Body of pancreas (tissue), 4 donors: ENCODE measurements at places on chromosomes 11 and 22.
A peak's percentile ranks its signal among the peaks of the same experiment; 100 is the strongest.

DNA sequence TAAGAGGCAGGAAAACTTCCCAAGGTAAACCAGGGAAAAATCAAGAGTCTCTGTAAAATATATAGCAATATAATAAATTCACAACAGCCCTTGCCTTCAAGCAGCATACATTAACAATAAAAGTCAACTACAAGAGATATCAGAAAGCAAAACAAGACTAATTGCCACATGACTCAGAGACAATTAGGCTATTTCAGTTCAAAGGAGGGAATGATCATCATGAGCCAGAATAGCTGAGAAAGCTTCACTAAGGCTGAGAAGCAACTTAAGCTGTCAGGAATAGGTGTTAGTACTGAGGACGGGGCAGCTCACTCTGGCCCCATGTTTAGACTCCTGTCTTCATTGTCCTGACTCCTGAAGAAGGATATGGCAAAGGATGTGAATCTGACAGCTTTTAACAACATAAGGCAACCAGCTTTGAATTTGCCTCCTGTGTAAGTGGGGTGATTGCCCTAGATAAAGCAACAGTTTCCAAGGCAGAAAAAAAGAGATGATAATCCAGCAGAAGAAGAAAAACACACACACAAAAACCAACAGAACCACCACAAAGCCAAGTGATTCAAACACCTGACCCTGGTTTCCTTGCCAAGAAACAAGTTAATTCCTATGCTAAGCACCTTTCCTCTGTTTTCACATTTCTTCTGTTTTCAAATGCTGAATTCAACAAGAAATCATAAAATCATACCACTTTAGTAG lies 60.8 kb downstream of the SIK3 start:
- peaks cover 20% of the 10 kb centered on the region for H3K4me1 ChIP-seq
- DNase-seq = no peak
- H3K36me3 ChIP-seq = no peaks in the 10 kb centered on the region
- no peaks in the 10 kb centered on the region for H3K27me3 ChIP-seq

DNA sequence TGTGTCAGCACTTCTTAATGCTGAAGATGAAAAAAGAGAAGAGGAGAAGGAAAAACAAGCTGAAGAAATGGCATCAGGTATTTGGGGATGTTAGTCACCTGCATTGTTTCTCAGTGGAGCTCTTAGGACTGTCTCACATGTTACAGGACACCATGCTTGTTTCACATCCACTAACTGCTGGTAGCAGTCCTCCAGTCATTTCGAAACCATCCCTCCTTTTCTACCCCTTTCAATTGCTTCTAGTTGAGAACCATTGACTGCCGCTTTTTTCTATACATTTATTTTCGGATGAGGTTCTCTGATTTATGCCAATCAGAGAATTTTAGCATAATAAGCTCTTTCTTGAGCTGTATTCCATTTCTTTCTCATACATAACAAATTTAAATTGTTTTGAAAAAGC lies 21.5 kb downstream of the BIRC2 start:
- H3K27ac ChIP-seq = no peak overlapping the region
- peaks cover 15% of the 10 kb centered on the region for H3K36me3 ChIP-seq
- H3K27me3 ChIP-seq = no peaks in the 10 kb centered on the region
- no peak for DNase-seq
- no peak overlapping the region for H3K4me3 ChIP-seq
- peaks cover 8% of the 10 kb centered on the region for H3K4me1 ChIP-seq

GRCh38 chr11:106917973-106918372 lies 100.3 kb downstream of the GUCY1A2 start:
- H3K36me3 ChIP-seq = no peaks in the 10 kb centered on the region
- H3K27me3 ChIP-seq = no peaks in the 10 kb centered on the region
- H3K27ac ChIP-seq = no peak overlapping the region
- H3K4me1 ChIP-seq = no peaks in the 10 kb centered on the region

- no peak overlapping the region for H3K27ac ChIP-seq
- peaks cover 5% of the 10 kb centered on the region for H3K4me1 ChIP-seq
- no peak for DNase-seq
Observed at GRCh38 chr11:64157631-64158394, 8.1 kb downstream of the MACROD1 start.

DNA sequence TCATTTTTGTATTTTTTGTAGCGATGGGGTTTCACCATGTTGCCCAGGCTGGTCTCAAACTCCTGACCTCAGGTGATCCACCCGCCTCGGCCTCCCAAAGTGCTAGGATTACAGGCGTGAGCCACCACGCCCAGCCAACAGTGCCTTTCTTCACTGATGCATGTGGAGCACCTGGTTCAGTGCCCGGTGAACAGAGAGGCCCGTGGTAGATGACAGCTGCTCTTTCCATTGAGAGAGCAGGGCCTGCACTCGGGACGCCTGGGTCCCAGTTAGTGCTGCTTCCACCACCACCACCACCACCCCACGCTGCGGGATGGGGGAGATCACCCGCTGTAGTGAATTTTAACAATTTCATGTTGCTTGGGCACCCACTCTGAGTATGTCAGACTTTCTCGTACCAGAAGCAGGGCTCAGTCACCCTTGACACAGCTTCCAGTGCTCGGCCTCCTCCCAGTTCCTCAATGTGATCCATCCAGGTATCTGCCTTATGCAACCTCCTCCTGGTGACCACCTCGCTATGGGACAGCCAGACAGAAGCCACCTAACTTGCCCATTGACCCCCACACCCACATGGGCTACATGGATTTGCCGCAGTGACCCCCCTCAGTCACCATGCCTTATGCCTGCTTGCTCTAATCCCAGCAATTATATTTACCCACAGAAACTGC lies 36.6 kb downstream of the ARRB1 start:
- DNase-seq = no peak
- peaks cover 39% of the 10 kb centered on the region for H3K4me1 ChIP-seq
- no peak overlapping the region for H3K27ac ChIP-seq
- no peaks in the 10 kb centered on the region for H3K27me3 ChIP-seq
- no peak overlapping the region for H3K4me3 ChIP-seq

DNA sequence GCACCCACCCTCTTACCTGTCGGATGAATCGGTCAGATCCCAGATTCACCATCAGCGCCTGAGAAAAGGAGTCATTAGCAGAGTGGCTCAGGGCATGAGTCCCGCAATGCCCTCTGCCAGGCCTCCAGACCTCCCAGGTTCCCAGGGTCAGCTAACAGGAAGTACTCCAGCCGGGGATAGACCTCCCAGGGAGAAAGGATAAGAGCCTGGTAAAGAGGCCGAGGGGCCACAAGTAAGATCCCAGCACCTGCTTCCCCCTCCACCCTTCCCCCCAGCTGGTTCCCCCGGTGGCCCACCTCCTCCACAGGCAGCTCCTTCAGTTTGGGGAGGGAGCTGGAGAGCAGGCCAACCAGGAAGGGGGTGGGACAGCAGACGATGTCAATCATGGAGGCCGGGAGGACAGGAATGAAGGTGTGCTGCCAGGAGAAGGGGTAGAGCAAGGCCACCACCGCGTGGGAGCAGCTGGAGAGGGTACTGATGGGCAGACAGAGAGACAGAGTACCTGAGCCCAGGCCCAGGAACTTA lies 16.4 kb downstream of the RPL27A start:
- peak; percentile 47 for DNase-seq
- peaks cover 25% of the 10 kb centered on the region for H3K4me1 ChIP-seq
- no peak overlapping the region for H3K4me3 ChIP-seq
- peaks cover 9% of the 10 kb centered on the region for H3K36me3 ChIP-seq
- H3K27ac ChIP-seq = peak overlapping the region; percentile 69

DNA sequence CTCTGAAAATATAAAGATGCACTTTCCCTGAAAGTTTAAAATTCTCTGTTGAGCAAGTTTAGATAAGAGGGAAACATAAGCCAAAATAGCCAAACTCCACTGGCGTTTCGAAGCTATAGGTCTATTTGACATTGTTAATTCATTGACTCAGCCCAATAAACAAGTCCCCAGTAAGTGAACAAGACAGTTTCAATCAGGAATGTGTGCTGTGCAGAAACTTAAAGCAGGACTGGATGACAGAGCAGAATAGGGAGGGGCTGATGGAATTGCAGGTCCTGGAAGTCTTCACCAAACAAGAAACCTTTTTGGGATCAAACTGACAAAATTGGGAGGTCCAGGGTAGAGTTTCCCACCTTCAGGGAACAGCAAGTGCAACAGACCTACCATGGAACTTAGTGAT lies 8.9 kb upstream of the KDM4E start:
- H3K27me3 ChIP-seq = no peaks in the 10 kb centered on the region
- no peaks in the 10 kb centered on the region for H3K4me1 ChIP-seq
- H3K36me3 ChIP-seq = no peaks in the 10 kb centered on the region
- DNase-seq = no peak

- peak overlapping the region; percentile 100 for H3K27ac ChIP-seq
- peak overlapping the region; percentile 22 for H3K4me3 ChIP-seq
- no peaks in the 10 kb centered on the region for H3K36me3 ChIP-seq
- H3K4me1 ChIP-seq = peaks cover 24% of the 10 kb centered on the region
Observed at GRCh38 chr11:33256031-33256812, 959 bp upstream of the HIPK3 start.

DNA sequence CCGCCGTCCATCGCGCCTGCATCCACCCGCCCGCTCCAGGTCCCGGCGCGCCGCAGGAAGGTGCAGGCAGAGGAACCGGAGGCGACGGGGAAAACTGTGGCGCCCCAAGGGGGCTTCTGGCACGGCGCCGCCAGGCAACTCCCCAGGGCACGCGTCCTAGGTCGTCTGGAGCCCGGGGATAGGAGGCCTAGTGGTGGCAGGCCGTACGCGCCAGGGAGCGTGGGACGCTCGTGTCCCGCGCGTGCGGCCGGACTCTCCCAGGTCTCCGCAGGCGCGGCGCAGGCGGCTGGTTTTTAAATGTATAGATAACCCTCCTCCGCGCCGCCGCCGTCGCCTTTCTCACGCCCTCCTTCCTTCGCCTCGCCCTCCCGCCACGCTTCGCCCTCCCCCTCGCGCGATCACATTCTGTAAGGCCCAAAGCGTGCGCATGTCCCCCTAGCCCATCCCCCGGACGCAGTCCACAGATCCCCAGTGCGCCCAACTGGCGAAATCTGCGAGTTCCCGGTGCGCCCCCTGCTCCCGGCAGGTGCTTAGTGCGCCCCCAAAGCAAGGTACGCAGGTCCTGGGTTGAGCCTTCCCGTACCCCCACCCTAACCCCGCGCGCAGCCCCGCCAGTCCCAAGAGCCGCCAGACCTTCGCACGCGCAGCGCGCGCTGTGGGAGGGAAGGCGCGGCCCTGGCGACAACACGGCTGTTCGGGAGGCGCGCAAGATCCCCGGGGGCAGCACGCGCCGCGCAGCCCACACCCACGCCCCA lies at the start of gene ASCL2:
TSS of gene ASCL2 (minus strand) at position 267 of the 755 bp plus-strand sequence. CDS start at position 11, 256 bp downstream.
- H3K36me3 ChIP-seq = no peaks in the 10 kb centered on the region
- no peak for DNase-seq
- peaks cover 30% of the 10 kb centered on the region for H3K4me1 ChIP-seq
- H3K27me3 ChIP-seq = peaks cover 10% of the 10 kb centered on the region
- H3K27ac ChIP-seq = peak within 1 kb of the TSS; percentile 51

- no peaks in the 10 kb centered on the region for H3K27me3 ChIP-seq
- DNase-seq = no peak
- peaks cover 5% of the 10 kb centered on the region for H3K36me3 ChIP-seq
- no peak overlapping the region for H3K4me3 ChIP-seq
- peaks cover 8% of the 10 kb centered on the region for H3K4me1 ChIP-seq
Observed at GRCh38 chr11:61800331-61801281, 7.9 kb downstream of the FEN1 start.

GRCh38 chr22:26330971-26331625 lies 98.0 kb upstream of the ASPHD2 start:
- no peaks in the 10 kb centered on the region for H3K36me3 ChIP-seq
- no peaks in the 10 kb centered on the region for H3K4me1 ChIP-seq
- H3K27me3 ChIP-seq = no peaks in the 10 kb centered on the region
- no peak overlapping the region for H3K4me3 ChIP-seq
- DNase-seq = peak; percentile 62

DNA sequence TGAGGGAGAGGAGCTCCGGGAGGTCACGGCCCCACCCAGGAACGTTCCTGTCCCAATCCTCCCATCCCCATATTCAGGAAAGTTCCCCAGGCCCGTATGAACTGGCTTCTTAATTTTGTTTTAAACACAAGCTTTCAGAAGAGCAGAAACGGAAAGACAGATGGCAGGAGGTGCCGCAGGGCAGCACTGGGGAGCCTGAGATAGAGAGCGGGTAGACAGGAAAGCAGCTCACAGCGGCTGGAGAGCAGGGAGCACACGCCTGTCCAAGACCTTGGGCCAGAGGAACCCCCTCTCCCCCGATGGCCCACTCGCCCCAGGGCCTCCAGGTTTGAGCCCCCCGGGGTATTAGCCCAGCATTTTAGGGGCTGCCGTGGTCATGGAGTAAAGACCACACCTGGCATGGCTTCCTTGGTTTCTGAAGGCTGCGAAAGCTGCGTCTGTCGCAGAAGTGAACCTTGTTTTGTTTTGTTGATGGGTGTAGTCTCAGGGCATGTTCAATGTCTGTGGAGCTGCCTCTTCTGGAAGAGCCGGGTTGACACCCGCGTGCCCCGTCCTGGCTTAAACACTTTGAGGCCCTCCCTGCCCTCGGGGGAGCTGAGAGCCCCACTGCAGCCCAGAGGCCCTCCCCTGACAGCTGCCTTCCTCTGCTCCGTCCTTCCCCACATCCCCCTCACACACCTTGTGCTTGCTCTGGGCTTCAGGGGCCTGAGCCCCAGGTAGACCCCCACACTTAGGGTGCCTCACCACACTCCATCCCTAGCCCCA lies 17.9 kb upstream of the KCNQ1OT1 start:
- H3K27me3 ChIP-seq = no peaks in the 10 kb centered on the region
- H3K4me1 ChIP-seq = no peaks in the 10 kb centered on the region
- no peak overlapping the region for H3K27ac ChIP-seq
- H3K4me3 ChIP-seq = no peak overlapping the region
- DNase-seq = no peak

GRCh38 chr22:26529345-26529744 lies 17.1 kb upstream of the TFIP11 start:
- H3K36me3 ChIP-seq = peaks cover 18% of the 10 kb centered on the region
- DNase-seq = peak; percentile 73
- no peaks in the 10 kb centered on the region for H3K27me3 ChIP-seq
- no peak overlapping the region for H3K4me3 ChIP-seq

DNA sequence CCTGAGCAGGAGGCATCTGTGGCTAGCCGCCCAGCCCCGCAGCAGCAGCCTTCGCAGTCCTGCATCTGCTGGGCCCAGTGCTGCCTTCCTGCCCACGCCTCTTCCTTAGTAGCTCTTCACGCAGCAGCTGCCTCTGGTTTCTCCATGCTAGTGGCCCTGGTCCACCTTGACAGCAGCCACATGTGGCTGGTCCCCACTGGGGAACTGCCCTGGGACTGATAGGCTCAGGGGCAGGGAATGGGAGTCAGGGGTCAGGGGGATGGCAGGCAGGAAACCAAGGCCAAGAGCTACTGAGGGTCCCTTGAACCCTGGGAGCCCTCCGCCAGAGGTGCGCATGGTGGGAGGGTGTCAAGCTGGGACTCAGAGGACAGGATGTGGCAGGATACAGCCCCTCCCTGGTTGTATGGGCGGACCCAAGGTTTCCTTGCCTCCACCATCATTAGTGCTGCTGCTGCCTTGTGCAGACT lies 99.4 kb upstream of the PITPNB start:
- H3K4me3 ChIP-seq = no peak overlapping the region
- no peaks in the 10 kb centered on the region for H3K36me3 ChIP-seq
- no peak overlapping the region for H3K27ac ChIP-seq
- peak; percentile 2 for DNase-seq
- H3K27me3 ChIP-seq = no peaks in the 10 kb centered on the region
